ENCODE measurements at places on chromosomes 5 and 9. TPM values are rescaled to one million over a fixed set of nuclear protein-coding genes. Genes with fewer than 3 reads are reported as not detected.
A peak's percentile ranks its signal among the peaks of the same experiment; 100 is the strongest.

GRCh38 chr5:146040527-146040926 lies 64.8 kb downstream of the PLAC8L1 start:
- peaks cover 2% of the 10 kb centered on the region for H3K27me3 ChIP-seq
- peaks cover 11% of the 10 kb centered on the region for H3K4me1 ChIP-seq
- no peak overlapping the region for H3K27ac ChIP-seq
- no peak for DNase-seq
- H3K36me3 ChIP-seq, result no peaks in the 10 kb centered on the region
- no peak overlapping the region for H3K4me3 ChIP-seq

The TAF1L gene
- total RNA-seq, result not detected

GRCh38 chr9:91033797-91034196 lies 232.2 kb downstream of the SYK start:
- no peak overlapping the region for H3K27ac ChIP-seq
- DNase-seq, result no peak

GRCh38 chr5:83184534-83184933 lies 107.2 kb downstream of the XRCC4 start:
- H3K27me3 ChIP-seq, result no peaks in the 10 kb centered on the region
- no peak overlapping the region for H3K4me3 ChIP-seq
- DNase-seq, result no peak
- peak overlapping the region; percentile 26 for H3K27ac ChIP-seq
- no peaks in the 10 kb centered on the region for H3K4me1 ChIP-seq
- H3K36me3 ChIP-seq, result no peaks in the 10 kb centered on the region

- peaks cover 29% of the 10 kb centered on the region for H3K27me3 ChIP-seq
- peaks cover 18% of the 10 kb centered on the region for H3K4me1 ChIP-seq
- no peaks in the 10 kb centered on the region for H3K36me3 ChIP-seq
- no peak overlapping the region for H3K27ac ChIP-seq
- H3K4me3 ChIP-seq, result peak overlapping the region; percentile 77
- peak; percentile 83 for DNase-seq
Measured at GRCh38 chr9:75892216-75892911, 1.9 kb downstream of the PCSK5 start.

DNA sequence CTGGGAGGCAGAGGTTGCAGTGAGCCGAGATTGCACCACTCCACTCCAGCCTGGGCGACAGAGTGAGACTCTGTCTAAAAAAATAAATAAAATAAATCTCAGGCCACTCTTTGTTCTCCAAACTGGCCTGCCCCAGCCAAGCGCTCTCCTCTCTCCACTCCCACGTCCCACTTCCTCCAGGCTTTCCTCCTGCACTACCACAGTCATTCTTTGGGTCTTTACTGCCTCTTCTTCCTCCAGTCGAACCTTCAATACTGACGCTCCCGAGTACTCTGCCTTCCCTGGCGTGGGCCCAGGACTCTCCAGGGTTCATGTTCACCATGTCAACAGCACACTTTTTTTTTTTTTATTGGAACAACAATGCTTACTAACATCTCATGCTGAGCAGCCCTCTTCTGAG lies 23.9 kb downstream of the RNF130 start:
- H3K27me3 ChIP-seq, result no peaks in the 10 kb centered on the region
- H3K4me1 ChIP-seq, result no peaks in the 10 kb centered on the region
- H3K4me3 ChIP-seq, result no peak overlapping the region
- H3K36me3 ChIP-seq, result no peaks in the 10 kb centered on the region
